ENCODE measurements at places on chromosomes 1 and 21.

DNA sequence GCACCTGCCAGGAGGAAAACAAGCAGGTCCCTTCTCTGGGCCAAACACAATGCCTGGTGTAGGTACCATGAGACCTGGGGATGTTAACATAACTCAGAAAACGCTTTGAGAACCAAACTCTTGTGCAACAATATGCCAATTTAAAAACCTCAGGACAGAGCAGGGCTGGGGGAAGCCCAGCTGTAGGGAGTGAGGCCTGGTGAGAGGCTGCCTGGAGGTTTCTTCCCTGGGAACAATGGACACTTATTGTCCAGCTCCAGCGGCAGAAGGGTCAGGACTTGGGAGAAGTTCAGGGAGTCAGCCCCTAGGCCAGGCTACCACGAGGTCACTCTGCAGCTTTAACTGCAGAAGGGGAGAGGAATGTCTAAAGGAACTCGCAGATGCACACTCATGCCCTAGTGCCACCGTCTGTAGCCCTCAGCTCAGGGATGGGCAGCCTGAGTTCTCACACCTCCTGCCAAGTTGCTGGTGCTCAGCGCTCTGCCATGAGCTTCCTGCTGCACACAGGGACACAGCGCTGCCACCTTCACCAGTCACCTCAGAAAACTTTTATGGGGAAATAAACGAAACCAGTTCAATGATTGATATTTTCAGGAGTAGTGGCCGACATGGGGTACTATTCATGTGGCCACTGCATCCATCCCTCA lies 8.5 kb downstream of the GPR157 start:
- DNase-seq, result no peak

DNA sequence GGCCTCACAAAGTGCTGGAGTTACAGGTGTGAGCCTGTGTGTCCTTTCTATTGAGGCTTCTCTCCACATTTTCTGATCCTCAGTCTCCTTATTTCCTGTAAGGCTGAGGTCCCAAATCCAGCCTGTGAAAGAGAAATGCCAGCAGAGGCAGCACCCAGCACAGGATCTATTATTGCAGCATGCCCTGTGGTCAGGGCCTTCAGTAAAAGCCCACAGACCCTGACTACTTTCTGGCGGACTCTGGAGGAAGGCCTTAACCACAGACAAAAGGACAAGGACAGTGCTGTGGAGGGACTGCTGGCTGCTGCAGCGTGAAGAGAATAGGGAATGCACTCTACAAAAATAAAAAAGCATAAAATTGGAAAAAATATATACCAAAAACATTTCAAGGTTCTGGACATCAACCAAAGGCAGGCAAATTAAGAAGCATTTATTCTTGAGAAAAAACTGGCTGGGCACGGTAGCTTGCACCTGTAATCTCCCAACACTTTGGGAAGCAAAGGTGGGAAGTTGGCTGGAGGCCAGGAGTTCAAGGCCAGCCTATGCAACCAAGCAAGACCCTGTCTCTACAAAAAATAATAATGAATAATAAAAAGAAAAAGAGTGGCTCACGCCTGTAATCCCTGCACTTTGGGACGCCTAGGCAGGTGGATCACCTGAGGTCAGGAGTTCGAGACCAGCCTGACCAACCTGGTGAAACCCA lies 9.4 kb upstream of the PGD start:
- DNase-seq, result no peak

- DNase-seq, result no peak
Observed at GRCh38 chr1:203511930-203512329, 18.0 kb downstream of the OPTC start.

- no peak for DNase-seq
Observed at GRCh38 chr1:247471445-247472016, 13.6 kb upstream of the OR2B11 start.

DNA sequence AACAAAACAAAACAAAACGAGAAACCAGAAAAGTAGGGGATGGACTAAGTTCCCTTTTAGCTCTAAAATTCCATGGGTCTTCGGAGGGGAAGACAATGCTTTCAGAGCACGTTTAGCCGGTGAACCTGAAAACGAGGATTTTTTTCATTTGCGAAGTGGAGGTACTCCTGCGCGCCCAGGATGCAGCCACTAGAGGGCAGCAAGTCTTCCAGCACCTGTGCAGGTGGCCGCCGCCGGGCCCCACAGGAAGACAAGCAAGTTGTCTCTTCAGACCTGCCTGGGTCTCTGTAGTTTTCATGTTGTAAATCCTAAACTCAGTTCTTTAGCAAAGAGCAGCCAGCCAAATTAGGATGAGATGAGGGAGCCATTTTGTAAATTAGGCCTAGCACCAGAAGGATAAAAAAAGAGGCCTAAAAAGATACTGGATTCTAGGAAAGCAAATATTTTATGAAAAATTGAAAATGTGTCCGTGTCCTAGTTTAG lies 17.7 kb upstream of the SNX27 start:
- DNase-seq, result peak; percentile 80

DNA sequence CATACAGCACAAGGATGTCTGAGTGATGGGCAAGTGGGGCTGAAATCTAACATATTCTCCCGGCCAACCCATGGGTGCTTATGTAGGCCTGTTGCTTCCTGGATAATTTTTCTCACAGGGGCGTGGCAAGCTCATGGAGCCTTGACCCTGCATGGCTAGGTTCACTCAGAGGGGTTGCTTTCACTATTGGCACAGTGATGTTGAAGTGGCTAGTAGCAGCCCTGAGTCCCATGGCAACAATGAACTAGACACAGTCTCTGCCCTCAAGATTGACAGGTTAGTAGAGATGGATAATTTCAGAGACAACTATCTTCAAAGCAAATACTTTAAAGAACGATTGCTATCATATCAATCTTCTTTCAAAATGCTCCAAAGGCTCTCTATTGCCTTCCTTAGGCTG lies 6.5 kb upstream of the MAB21L3 start:
- no peak for DNase-seq

- peak; percentile 59 for DNase-seq
Observed at GRCh38 chr1:31762726-31763670, 1.1 kb downstream of the ADGRB2 start.

- no peak for DNase-seq
Observed at GRCh38 chr1:25907601-25908000, 1.4 kb upstream of the STMN1 start.

- no peak for DNase-seq
Observed at GRCh38 chr1:245558069-245558468, 403.3 kb downstream of the KIF26B start.

DNA sequence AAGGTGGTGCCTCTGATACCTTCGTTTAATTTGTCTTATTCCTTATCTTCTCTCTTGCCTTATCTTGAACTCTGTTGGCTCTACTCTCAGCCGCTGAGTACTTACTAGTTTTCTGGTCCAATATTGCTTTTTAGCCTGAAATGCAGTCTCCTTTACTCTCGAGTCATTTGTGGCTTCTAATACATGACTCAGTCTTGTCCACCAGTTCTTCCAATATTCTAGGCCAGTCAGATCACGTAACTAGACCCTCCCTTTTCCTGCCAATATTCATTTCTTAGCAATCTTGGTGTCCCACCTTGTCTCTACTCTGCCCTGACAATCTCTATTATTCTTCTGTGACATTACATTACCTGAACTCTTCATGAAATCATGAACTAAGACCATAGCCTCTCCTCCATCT lies 555.8 kb downstream of the DPYD start:
- no peak for DNase-seq

GRCh38 chr1:153346077-153346723 lies 2.4 kb downstream of the PGLYRP4 start:
- no peak for DNase-seq

- no peak for DNase-seq
Observed at GRCh38 chr1:217133092-217133491, 409.9 kb upstream of the ESRRG start.

GRCh38 chr1:219660666-219661463 lies 48.0 kb upstream of the ZC3H11B start:
- DNase-seq, result no peak

- no peak for DNase-seq
Observed at GRCh38 chr1:29555043-29555620, 318.8 kb downstream of the PTPRU start.

DNA sequence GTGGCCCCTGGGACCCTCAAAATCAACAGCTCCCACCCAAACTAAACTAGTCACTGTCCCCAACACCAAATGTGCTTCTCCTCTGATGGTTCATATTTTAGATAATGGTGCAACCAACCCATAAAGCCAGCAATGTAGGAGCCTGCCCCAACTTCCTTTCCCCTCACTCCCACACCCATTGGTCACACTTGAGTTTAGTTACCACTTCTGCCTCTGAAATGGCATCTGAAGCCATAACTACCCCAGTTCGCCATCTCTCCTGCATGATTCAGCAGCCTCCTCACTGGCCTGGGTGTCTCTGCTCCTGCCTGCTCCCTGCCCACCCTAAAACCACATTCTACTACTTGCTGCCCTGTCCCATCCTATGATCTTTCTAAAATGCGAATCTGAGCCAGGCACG lies 3.4 kb upstream of the CDCP2 start:
- DNase-seq, result no peak

DNA sequence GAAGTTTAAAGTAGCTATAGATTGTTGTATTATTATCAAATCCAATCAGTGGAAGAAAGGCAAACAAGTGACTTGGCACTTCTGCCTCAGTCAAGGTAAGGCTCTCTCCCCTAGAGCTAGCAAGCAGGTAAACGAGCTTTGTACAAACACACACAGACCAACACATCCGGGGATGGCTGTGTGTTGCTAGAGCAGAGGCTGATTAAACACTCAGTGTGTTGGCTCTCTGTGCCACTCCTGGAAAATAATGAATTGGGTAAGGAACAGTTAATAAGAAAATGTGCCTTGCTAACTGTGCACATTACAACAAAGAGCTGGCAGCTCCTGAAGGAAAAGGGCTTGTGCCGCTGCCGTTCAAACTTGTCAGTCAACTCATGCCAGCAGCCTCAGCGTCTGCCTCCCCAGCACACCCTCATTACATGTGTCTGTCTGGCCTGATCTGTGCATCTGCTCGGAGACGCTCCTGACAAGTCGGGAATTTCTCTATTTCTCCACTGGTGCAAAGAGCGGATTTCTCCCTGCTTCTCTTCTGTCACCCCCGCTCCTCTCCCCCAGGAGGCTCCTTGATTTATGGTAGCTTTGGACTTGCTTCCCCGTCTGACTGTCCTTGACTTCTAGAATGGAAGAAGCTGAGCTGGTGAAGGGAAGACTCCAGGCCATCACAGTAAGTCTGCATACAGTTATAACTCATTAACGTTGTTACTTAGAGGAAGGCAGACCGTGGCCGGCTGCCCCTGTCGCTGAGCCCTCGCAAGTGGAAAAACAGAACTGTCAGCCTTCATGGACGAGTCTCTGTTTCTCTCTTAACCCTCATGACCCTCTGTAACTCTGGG lies at the start of gene PALMD:
PALMD (plus strand) TSS at position 415 of the 833 bp plus-strand sequence; CDS start at position 620, 205 bp downstream.
- no peak for DNase-seq

DNA sequence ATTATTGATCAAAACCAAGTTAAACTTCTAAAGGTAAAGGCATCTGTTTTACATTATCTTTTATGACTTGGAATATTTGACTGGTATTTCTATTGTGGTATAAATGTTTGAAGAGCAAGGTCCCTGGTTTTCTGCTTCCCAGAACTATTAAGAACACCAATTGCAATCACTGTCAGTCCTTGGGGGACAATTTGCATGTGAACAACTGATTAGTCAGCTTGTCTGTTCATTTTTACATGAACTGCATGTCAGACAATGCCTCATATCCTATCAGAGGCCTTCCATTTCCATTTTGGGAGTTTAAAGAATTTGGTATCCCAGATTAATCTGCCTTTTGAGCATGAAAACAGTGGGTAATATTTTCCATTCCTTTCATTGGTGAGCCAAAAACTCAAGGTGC lies 654.9 kb upstream of the USP24 start:
- no peak for DNase-seq

GRCh38 chr1:76186554-76187170 lies 112.1 kb downstream of the ST6GALNAC3 start:
- no peak for DNase-seq

- peak; percentile 54 for DNase-seq
Observed at GRCh38 chr1:44810101-44810761, 1.9 kb downstream of the BTBD19 start.

- DNase-seq, result no peak
Observed at GRCh38 chr1:237269938-237270337, 228.0 kb downstream of the RYR2 start.

DNA sequence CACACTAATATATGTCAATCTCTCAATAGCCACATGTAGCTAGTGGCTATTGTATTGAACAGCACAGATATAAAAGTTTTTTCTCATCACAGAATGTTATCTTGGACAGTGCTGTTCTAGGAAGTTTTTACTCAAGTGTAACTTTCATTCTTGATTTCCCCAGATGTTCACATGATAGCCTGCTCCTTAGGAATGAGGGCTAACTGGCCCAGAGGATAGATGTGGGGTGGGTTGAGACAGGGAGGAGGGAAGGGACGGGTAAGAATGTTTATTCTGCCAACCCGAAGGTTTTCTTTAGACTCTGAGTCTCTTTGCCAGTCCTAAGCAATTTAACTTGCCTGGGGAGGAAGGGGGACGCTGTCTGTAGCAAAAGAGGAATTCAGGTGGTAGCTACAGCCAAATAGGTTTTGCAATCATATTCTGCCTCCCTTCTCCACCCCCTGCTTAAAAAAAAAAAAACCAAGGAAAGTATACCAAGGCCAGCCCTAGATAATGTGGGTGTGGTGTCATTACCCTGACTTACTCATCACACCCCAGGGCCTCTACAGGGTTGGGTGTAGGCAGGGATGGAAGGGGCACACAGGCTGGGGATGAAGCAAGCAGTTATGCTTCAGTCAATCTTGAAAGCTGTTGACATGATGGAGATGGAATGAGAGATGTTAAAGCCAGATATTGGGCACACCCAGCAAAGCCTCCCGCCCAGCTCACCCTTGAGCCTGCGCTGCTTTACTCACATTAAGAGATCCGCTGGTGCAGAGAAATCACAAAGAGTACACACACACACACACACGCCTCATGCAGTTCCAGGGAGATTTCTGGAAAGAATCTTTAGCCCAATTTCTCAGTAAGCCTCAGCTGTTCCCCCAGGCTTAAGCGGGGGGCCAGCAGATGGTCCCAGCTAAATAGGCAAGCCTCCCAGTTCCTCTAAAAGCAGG lies 59.9 kb downstream of the PLXNA2 start:
- no peak for DNase-seq

DNA sequence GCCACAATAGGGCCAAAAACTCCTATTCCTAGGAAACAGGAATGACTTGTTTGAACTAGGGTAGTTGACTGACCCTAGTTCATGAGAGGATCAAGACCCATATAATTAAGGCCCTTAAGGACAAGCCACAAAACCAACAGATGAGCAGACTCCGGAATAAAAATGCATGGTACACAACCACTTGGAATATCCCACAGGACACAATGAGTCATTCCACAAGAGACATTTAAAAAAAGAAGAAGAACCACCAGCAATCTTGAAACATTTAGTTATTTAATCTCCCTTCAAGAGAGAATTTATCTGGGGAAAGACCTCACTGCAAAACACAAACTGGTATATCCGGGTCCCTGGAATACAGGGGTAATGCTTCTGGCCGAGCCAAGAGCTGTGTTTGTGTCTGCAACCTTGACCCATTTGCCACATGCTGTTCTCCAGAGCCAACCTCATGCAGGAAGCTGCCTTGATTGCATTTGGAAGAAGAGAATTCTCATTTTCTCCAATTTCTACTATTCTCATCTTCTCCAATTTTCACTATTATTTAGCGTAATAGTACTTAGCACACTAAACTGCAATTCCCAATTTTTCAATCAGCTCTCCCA lies 135.5 kb downstream of the TGFBR3 start:
- DNase-seq, result no peak
